ENCODE measurements at places on chromosomes 7 and 10. TPM values are rescaled to one million over a fixed set of nuclear protein-coding genes. Genes with fewer than 3 reads are reported as not detected.

The SSMEM1 gene
- not detected for total RNA-seq

DNA sequence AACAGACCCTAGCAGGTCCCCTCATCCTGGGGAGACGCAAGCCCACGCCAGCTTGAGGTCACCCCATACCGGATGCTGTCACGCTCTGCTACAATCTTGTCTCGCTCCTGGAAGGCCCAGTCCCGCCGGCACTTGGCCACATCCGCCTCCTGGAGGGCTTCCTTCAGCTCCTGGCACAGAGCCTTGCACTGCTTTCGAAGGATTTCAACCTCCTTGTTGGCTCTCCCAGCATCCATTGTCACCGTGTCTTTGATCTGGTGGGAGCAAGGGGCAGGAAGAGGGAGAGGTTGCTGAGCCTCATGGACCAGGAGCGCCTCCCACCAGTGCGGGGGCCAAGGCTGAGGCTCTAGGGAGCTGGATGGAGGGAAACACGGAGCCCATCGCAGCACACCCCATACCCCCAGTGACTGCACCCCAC is 90.9 kb downstream of the DLG5 start:
- no peak overlapping the region for H3K4me3 ChIP-seq
- H3K27me3 ChIP-seq, result no peaks in the 10 kb centered on the region
- DNase-seq, result no peak

DNA sequence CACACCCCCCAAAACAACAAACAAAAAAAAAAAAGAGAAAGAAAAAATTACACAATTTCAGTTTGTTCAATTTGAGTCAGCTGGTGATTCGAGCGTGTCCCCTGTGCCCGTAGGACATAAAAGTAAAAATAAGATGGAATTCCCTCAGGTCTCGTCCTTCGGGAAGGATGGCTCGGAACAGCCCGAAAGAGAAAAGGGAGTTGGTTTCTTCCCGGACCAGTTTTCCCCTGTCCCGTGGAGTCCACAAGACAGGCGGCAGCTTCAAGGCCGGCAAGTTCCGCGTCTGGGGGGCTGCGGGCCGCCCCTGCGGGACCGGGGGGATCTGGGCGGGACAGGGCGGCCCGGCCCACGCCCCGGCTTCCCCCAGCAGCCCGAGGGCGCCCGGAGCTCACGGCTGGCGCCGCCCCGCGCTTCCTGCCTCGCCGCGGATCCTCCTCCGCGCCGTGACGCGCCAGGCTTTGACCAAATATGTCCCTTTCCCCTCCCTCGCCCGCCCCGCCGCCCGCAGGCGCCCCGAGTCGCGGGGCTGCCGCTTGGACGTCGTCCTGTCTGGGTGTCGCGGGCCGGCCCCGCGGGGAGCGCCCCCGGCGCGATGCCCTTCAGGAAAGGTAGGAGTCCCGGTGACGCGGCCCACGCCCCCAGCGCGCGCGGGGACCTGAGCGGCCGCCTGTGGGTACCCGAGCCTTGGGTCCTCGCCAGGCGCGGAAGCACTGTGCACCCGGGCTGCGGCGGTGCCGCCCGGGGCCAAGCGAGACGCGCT is 55.8 kb downstream of the RBM17 start:
- H3K4me1 ChIP-seq, result peaks cover 15% of the 10 kb centered on the region
- H3K4me3 ChIP-seq, result peak overlapping the region; percentile 74
- H3K27me3 ChIP-seq, result no peaks in the 10 kb centered on the region
- no peaks in the 10 kb centered on the region for H3K36me3 ChIP-seq

The NEUROD6 gene
- total RNA-seq, result not detected

DNA sequence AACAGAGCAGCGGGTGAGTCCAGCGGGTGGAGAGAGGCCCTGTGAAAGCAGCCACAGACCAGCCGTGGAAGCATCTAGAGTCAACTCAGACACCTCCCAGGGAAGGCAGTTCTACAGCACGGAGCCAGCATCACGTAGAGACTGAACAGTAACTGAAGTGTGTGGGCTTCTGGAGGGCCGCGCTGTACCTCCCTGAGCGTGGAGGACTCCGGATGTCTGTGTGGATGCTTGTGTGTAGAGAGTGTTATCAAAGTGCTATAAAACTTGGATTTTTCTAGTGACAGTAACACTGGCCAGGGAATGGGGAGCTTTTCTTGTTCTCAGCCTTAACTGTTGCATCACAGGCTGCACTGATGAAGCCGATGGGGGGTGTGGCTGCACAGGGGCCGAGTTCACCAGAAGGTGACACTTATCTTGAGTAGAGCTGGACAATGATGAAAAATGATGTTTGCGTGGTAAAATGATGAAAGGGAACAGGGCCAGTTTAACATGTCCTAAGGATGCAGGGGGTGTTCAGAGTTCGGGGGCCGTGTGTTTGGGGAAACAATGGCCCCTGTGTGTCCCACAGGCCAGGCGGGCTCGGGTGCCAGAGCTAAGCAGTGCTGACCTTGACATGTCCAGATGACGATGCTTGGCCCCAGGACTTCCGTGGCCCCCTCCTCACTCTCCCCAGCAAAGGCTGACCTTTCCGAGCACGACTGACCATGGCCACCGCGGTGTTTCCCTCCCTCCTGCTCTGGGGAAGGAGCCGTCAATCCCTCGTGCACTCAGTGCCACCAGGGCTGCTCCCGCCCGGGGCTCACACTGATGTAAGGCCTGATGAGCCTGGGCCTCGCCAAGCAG is 21.9 kb downstream of the MNX1 start:
- H3K4me3 ChIP-seq, result no peak overlapping the region
- H3K36me3 ChIP-seq, result no peaks in the 10 kb centered on the region
- H3K4me1 ChIP-seq, result no peaks in the 10 kb centered on the region
- no peak for DNase-seq
- H3K27ac ChIP-seq, result no peak overlapping the region
- H3K27me3 ChIP-seq, result peaks cover 9% of the 10 kb centered on the region

GRCh38 chr10:115129752-115130151 is 36.6 kb downstream of the ATRNL1 start:
- H3K4me3 ChIP-seq, result no peak overlapping the region
- H3K36me3 ChIP-seq, result no peaks in the 10 kb centered on the region
- H3K27ac ChIP-seq, result no peak overlapping the region

DNA sequence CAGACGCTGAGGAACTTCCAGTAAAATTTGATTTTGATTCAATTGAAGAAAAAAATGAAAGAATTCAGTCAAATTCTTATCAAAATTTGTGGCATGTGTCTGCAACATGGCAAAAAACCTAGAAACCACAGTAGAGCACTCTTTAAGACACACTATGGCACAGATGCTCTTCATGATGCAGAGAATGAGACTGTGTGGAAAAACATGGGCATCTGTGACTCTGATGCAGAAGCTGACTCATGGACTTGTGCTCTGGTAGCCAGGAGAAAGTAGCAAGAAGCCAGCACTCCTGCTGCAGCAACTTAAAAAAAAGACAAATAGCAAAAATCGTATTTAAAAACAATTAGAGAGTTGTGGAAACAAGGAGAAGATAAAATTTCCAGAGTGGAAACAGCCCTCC is 8.9 kb upstream of the KCNK18 start:
- no peak overlapping the region for H3K4me3 ChIP-seq
- peaks cover 6% of the 10 kb centered on the region for H3K27me3 ChIP-seq
- DNase-seq, result no peak
- no peaks in the 10 kb centered on the region for H3K36me3 ChIP-seq
- H3K27ac ChIP-seq, result no peak overlapping the region

DNA sequence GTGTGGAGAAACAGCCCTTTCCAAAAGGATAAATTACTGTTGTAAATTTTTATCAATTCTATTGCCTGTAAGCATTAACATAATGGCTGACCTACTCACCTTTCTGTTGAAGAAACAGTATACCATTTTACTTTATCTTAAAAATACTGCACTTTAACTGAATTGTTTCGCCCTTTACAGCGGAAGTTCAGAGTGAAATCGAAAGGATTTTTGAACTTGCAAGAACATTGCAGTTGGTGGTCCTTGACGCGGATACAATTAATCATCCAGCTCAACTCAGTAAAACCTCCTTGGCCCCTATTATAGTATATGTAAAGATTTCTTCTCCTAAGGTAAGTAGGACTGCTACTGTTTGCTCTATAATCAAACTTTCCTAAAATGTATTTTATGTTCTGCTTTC is 117.5 kb downstream of the NSUN6 start:
- H3K27me3 ChIP-seq, result no peaks in the 10 kb centered on the region
- H3K4me1 ChIP-seq, result no peaks in the 10 kb centered on the region
- H3K36me3 ChIP-seq, result no peaks in the 10 kb centered on the region
- no peak overlapping the region for H3K4me3 ChIP-seq
- no peak overlapping the region for H3K27ac ChIP-seq

GRCh38 chr7:39233851-39234529 is 256.3 kb downstream of the POU6F2 start:
- H3K4me3 ChIP-seq, result no peak overlapping the region
- no peak for DNase-seq
- no peaks in the 10 kb centered on the region for H3K4me1 ChIP-seq
- no peaks in the 10 kb centered on the region for H3K36me3 ChIP-seq

- no peaks in the 10 kb centered on the region for H3K36me3 ChIP-seq
- DNase-seq, result no peak
- no peaks in the 10 kb centered on the region for H3K4me1 ChIP-seq
Measured at GRCh38 chr10:44804661-44805060, 106.5 kb upstream of the TMEM72 start.

DNA sequence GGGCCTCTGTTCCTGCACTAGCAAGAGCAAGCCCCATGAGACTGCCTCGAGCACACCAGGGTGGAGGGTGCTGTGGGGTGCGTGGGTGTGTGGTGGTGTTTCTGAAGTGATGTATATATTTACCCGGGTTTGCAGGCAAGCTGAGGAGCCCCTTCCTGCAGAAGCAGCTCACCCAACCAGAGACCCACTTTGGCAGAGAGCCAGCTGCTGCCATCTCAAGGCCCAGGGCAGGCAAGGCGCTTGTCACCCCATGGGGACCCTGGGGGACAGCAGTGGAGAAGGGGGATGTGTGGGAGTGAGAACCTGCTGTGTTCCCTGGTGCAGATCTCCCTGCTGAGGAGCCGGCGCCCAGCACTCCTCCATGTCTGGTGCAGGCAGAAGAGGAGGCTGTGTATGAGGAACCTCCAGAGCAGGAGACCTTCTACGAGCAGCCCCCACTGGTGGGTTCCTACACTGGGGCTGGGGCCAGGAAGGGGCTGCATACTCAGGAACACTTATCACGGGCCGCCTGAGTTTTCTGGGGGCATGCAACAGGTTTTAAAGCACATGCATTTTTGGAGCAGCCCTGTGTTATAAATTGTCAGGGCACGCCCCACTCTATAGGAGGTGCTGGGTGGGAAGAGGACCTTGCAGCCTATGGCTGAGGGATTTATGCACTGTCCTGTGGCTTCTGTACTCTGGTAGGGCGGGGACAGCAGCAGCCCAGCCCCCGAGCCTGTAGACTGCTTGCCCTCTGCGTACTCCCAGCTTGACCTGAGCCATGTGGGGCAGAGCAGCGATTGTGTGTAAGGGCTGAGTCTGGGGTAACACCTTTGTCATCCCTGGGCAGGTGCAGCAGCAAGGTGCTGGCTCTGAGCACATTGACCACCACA is 5.9 kb downstream of the PGAM2 start:
- peaks cover 3% of the 10 kb centered on the region for H3K4me1 ChIP-seq
- H3K4me3 ChIP-seq, result no peak overlapping the region
- H3K36me3 ChIP-seq, result peaks cover 54% of the 10 kb centered on the region
- H3K27ac ChIP-seq, result no peak overlapping the region

GRCh38 chr10:118151461-118151860 is 104.7 kb upstream of the RAB11FIP2 start:
- no peaks in the 10 kb centered on the region for H3K27me3 ChIP-seq
- DNase-seq, result no peak
- no peak overlapping the region for H3K4me3 ChIP-seq

The CNPY1 gene
- total RNA-seq, result not detected

DNA sequence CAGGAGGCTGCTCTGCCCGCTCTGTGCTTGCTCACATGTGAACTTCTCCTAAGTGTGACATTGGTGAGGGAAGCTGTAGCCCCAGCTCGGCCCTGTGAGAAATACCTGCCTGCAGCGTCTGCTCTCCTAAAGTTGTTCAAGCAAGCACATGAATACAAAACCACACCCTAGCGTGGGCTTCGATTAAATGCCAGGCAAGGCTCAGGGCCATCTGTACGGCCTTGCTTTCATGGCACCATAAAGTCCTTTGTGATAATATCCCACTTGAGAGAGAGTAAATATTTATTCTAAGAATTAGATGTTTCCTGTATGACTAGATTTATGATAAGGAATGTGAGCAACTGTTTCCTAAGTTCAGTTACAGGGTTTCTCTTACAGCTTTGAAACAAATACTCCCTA is 262.8 kb upstream of the KLF14 start:
- no peaks in the 10 kb centered on the region for H3K27me3 ChIP-seq
- H3K4me1 ChIP-seq, result peaks cover 69% of the 10 kb centered on the region
- H3K4me3 ChIP-seq, result no peak overlapping the region

DNA sequence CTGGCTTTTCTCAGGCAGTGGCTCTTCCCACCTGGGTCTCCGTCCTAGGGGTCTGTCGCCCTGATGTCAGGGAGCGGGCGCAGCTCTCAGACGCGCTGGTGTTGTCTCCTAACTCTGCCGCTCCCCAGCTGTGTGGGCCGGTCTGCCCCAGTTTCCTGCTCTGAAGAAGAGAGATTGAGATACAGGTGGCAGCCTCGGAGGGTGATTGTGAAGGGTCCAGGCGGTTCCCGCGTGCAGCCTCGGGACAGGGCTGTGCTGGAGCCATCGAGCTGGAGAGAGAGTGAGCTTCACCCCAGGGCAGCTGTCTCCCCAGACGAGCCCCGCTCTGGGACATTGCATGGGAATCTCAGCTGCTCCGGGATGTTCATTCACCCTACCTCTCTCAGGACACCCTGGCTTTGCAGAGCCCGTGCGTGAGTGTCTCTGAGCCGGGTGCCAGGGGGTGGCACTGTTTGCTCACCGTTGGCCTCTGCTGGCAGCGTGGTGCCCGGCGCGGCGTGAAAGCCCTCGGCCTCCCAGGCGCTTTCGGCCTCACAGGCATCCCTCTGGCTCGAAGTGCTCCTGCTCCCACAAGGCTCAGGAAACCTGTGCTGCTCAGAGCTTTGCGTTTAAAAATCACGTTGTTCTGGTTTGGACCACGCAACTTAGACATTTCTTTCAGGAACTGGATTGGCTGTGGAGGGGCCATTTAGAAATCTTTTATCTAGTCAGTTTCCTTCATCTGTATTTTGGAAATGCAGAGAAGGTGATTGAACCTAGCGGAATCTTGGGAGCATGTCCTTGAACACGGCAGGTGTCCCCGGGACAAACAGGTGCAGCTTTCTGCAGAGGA is 33.8 kb upstream of the ZFAND2A start:
- no peaks in the 10 kb centered on the region for H3K36me3 ChIP-seq
- H3K27me3 ChIP-seq, result peaks cover 65% of the 10 kb centered on the region
- peak; percentile 41 for DNase-seq
- no peak overlapping the region for H3K4me3 ChIP-seq

The CPVL gene
- total RNA-seq, result 0.75 TPM

- no peaks in the 10 kb centered on the region for H3K4me1 ChIP-seq
- H3K27me3 ChIP-seq, result no peaks in the 10 kb centered on the region
Measured at GRCh38 chr7:8014399-8014798, 45.8 kb downstream of the GLCCI1 start.

- DNase-seq, result no peak
- H3K36me3 ChIP-seq, result no peaks in the 10 kb centered on the region
- peak overlapping the region; percentile 73 for H3K27ac ChIP-seq
- H3K27me3 ChIP-seq, result no peaks in the 10 kb centered on the region
Measured at GRCh38 chr7:71272509-71273490, 140.9 kb downstream of the GALNT17 start.

Measured in transverse colon (tissue), 4 donors.